Stimulated activated CD4-positive, alpha-beta T cell treated with anti-CD3 and anti-CD28 coated beads, Interleukin-4, amount 100 ng/mL, for 24 hours (primary cell): ENCODE measurements at places on chromosomes 1 and 21.
A peak's percentile ranks its signal among the peaks of the same experiment; 100 is the strongest.

DNA sequence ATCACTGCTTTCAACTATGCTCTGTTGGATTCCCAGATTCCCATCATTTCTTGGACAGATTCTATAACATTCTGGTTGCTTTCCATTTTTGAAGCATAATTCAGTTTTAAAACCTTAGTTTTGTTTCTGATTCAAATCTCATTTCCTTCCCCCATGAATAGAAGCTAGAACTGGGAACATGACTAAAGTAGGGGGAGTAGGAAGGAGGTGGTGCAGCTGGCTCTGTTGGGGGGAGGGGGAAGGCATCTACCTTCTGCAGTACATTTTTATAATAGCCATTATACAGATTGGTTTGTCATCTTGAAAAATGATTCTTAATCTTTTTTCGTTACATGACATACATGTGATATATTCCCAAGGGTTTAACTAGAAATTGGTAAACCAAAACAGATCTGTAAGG is 48.1 kb downstream of the SMG7 start:
- no peak for DNase-seq

DNA sequence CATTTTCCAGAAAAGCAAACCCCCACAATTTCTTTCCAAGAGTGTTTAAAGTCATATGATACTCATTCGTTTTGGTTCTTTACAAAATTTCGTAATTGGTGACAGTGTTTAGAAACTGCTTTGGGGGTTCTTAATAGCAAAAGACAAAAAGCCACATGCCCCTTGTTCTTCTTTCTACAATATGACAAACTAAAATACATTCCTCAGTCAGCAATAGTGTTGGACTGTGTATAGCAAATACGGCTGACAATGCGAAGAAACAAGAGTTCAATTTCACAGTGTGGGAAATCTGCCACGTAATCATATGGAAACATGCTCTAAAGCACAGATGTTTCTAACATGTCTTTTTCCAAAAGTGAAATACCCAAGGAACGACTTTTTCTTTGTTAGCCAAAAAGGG is 7.6 kb upstream of the IFNAR1 start:
- no peak for DNase-seq

DNA sequence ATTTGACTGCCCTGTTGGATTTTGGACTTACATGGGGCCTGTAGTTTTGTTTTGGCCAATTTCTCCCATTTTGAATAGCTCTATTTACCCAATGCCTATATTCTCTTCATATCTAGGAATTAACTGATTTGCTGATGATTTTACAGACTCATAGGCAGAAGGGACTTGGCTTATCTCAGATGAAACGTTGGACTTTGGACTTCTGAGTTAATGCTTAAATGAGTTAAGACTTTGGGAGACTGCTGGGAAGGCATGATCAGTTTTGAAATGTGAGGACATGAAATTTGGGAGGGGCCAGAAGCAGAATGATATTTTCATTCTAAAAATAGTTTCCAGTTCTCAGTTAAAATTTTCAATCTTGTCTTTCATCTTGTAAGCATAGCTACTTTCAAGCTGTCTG is 222.3 kb downstream of the COP1 start:
- DNase-seq, result no peak

- peak; percentile 47 for DNase-seq
These were observed 32.3 kb downstream of the SLC66A1 start for GRCh38 chr1:19344372-19344810.

DNA sequence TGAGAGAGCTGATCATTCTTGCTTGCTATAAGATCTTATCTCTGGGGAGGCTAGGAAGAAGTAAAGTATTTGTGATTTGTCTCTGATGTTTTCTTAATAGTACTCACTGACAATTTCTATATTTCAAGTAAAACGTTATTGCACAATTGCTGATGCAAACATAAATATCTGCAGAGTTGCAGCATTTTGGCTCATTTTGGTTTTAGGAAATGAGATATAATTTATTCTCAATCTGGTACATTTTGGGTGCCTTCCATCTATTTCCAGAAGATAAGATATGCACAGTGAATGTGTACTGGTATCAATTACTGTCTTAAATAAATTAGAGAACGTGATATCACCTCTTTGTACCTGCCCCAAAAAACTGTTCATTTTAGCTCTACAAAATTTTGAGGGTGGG is 1431.5 kb downstream of the BRINP3 start:
- DNase-seq, result no peak

DNA sequence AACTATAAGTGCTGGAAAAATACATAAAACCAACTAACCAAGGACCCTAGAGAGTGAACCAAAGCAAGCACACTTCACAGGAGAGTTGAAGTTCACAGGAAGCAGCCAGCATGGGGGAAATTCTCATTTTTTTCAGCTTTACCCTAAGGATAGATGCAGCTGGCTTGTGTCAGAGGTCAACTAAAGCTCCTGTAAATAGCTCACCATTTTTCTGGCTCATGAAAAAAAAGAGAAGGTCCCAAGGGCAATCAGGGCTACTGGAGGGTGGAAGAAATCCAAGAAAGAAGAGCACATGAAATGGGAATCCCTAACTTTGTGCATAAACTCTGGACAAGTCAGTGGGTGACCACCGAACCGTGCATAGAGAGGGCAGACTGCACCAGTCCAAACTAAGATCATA is 58.3 kb downstream of the KCNJ15 start:
- no peak for DNase-seq

GRCh38 chr1:115794976-115795639 is 26.6 kb upstream of the CASQ2 start:
- no peak for DNase-seq
